ENCODE measurements at places on chromosomes 1 and 21.
A peak's percentile ranks its signal among the peaks of the same experiment; 100 is the strongest.

DNA sequence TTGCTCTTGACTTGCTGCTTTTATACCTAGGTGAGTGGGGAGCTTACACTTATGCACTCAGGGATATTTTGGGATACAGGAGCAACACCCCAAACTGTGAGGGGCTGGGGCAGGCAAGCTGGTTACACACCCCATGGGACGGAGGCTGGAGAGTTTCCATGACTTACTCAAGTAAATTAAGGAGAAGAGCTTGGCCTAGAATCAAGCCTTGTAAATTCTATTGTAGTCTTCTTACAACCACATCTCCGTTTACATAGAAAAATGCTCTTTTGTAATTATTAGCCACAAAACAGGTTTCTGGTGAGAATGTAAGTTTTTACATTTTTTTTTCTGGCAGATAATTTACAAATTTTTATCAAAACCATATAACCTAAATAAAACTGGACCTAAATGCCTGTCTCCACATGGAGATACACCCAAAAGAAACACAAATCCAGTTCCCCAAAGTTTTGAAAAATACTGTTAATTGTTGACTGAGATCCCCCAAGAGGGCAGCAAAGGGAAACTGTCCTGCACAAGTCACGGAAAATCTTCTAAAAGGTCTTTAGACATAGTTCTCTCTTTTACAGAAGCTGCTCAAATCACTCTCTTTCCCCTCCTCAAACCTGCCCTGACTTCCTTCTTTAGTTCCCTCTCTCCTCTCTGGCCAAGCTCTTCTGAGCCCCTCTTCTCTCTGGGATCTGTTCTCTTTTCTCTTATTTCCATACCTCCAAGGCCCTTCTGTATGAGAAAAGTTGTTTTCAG is 134.0 kb downstream of the HIVEP3 start:
- no peak for DNase-seq

DNA sequence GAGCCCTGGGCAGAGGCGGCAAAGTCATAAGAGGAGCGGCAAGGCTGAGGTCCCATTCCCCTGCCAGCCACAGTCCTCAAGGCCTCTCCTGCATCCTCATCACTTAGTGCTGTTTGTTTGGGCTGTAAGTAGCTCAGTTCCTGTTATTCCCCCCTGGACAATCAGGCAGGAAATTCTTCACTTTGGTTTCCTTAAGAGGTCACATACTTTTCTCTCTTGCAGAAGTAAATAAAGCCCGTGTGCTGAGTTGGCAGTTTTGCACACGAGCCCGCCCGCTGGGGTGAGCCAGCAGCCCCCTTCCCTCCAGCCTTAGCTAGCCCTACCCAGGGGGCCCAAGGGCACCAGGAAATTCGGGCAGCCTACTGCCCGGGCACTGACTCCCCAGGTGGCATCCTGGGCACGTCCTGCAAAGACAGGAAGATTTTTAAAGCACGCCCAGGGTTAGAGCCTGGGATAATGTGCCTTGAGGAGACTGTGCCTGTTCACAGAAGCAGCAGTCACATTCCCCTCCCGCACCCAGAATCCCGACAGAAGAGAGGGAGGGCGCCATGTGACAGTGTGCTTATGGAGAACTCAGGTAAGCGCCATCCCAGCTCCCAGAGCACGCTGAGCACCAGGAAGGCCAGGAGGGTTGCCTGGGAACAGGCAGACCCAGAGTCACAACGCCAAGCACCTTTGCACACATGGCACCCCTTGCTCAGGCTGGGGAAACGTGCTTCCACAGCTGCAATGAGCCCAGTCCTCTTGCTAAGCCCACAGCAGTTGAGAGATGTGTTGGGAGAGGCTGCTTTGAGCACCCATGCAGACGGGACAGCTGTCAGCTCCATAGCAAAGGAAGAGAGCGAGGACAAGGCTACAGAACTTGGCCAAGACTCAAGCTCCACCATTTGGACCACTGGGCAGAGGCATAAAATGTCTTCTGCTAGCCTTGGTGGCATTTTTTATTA is 144.5 kb upstream of the TMEM51 start:
- no peak for DNase-seq

DNA sequence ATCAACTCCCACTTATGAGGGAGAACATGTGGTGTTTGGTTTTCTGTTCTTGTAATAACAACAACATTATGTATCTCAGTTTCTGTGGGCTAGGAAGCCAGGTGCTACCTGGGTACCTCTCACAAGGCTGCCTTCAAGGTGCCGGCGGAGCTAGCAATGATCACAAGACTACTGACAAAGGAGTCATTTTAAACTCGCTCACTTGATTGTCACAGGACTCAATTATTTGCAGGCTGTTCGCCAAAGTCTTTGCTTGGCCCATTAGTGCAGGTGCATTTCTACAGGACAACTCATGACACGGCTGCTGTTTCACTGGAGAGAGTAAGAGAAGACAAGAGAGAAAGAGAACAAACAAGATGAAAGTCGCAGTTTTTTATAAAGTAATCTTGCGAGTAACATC is 1237.4 kb upstream of the TMPRSS15 start:
- DNase-seq = no peak

DNA sequence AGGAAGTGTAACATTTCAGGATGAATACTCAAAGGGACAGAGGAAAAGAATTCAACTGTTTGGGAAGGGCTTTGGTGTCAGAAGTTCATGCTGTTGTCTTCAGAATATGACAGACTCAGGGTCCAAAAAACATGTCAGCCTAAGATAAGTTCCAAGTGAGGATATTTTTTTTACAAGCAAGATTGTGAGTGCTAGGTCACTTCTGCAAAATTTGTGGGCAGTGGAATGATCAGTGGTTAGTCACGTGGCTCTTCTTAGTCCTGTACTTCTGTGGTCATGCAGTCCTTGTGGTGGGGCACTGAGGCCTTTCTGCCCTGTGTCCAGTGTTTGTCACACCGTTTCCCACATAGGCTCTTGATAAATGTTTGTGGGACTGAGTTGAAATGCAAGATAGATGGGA is 5.2 kb downstream of the RGL1 start:
- DNase-seq = no peak

GRCh38 chr1:209585672-209586071 is 2.2 kb downstream of the CAMK1G start:
- peak; percentile 74 for DNase-seq

DNA sequence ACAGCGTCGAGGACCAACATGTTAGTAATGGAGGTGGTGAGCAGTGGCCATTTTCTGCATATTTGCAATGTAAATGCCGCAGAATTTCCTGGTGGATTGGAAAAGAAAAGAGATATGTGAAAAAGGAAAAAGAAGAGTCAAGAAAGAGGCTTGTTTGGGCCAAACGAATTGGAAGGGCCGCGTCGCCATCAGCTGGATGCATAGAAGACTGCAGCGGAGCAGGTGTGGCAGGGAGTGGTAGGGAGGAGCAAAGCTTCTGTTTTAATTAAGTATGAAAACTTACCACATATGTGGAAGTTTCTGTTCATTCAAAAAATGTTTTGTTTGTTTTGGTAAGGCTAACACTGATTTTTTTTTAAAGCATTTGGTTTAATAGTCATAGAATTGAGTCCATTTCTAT is 690.7 kb downstream of the NCAM2 start:
- peak; percentile 44 for DNase-seq

DNA sequence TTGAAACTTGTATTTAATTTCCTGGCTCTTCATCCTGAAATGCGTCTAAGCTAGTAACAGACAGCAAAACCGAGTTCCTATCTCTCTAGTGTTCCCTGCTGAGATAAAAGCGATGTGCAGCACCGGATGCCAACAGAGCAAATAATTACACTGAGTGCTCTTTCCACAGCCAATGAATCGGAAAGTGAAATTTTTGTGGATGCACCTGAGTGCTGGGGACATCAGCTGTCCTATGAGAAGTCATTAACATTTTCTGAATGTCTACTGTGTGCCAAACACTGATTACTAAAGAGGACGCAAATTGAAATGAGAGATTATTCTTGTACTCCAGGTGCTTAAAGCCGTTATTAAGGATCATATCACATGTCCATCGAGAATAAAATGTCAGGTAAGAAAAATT is 278.0 kb downstream of the RGS7 start:
- no peak for DNase-seq

GRCh38 chr1:160104486-160104885 is 6.1 kb upstream of the IGSF8 start:
- no peak for DNase-seq

- no peak for DNase-seq
These were observed 775 bp upstream of the AIM2 start for GRCh38 chr1:159077120-159077961.

DNA sequence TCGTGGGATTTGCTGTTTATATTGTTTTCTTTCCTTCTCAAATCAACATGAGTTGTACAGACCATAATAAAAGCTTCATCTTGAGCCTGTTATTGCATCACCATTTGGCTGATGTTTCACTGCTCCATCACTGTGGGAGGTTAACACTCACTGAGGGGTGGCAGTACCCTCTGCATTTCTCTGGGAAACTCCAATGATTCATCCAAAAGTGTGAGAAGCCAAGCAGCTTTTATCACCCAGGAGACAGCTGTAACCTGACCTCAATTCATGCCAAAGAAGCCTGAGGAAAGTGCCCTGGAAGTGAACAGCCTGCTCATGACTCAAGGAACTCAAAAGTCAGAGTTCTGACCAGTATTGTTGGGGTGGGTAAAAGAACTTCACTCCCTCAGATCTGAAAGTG is 84.1 kb downstream of the GPR88 start:
- no peak for DNase-seq

GRCh38 chr1:105700723-105701122 is 1355.8 kb upstream of the PRMT6 start:
- no peak for DNase-seq

DNA sequence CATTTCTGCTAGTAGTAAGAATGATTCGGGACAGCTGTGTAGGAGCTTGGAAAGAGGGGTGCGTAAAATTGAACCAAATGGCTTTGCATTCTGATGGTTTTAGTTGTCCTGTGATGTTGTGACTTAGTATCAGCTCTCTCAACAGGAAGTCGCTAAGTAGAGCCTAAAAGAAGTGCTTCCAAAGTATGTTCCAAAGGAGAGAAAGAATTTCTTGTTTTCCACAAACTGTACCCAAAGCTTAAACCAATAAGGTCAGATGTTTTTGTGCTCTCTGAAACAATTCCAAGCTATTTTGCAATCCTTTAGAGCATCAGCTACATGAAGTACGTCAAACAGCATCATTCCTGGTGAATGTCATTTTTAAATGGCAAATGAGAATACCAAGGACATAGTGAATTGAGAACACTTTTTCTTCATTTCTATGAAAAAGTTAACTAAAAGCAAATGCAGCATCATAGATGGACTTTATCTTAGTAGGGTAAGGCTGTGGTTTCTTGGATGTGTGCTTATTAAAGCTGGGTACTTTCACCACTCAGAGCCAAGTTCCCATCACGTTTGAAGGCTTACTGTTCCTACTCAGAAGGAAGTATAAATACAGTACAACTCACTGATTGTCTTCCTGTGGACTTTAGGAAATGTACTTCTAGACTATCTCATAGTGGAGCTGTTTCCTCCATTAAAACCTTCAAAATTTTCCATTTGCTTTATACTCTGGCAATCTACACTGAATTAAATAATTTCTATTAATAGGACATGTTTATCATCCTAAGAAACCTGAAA is 148.6 kb downstream of the C1orf21 start:
- DNase-seq = no peak

- no peak for DNase-seq
These were observed 59.7 kb downstream of the ERICH3 start for GRCh38 chr1:74613894-74614293.

DNA sequence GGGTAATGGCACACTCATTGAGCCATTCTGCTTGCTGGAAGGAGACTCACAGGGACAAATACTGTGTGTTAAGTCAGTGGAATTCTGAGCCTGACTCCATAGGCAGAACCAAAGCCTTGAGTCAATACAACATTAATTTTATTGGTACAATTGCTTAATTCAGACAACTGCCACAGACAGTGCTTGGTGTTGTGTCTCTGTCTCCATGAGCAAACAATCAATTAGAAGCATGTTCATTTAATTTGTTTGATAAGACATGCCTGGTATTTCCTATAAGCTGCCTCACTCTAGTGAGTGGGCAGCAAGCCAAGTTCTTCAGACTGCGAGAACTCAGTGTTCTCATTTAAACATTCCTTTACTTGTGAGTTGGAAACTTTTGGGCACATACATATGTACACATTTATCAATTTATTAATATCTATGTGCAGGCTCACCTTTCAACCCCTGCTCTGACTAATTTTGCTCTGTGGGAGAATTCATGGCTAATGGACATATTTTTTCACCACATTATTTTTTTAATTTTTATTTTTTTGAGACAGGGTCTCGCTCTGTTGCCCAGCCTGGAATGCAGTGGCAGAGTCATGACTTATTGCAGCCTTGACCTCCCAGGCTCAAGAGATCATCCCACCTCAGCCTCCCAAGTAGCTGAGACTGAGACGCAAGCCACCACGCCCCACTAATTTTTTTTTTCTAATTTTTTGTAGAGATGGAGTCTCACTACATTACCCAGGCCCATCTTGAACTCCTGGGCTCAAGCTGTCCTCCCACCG is 4.5 kb upstream of the SRSF10 start:
- peak; percentile 61 for DNase-seq

DNA sequence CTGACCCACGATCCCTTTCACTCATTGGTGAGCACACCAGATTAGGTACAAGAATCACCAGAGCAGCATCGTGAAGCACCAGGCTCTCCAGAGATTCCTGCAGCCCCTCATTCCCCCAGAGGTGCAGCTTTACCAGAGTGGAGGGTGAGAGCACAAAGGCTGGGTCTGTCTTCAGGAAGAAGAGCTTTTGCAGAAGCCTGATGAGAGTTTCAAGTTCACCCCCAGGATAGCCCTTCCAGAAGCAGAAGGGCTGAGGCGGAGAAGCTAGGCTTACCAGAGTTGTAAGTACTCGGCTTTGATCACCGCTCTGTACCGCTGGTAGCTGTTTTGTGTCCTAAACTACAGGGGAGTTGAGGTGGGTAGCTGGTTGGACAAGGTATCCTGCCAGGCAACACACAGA is 3.1 kb downstream of the TSSK3 start:
- no peak for DNase-seq

- DNase-seq = no peak
These were observed 218.1 kb downstream of the FMN2 start for GRCh38 chr1:240309769-240310168.

GRCh38 chr1:35477870-35478269 is 79.3 kb downstream of the KIAA0319L start:
- no peak for DNase-seq

DNA sequence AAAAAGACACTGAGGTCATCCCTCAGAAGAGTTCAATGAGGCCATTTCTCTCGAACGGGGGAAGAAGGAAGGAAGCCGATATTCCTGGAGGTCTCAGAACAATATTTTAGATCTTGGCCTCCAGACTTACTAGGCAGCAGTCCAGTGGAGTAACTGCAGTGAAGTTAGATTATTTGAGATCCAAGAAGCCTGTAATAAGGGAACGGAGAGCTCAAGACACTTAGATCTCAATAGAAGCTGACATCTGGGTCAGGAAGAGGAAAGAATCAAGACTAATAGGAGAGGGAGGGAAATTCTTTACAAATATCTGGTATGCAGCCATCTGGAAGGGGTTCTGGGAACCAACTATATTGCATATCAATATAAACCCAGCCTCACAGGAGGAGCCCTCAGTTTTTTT is 13.6 kb upstream of the ENAH start:
- DNase-seq = no peak

DNA sequence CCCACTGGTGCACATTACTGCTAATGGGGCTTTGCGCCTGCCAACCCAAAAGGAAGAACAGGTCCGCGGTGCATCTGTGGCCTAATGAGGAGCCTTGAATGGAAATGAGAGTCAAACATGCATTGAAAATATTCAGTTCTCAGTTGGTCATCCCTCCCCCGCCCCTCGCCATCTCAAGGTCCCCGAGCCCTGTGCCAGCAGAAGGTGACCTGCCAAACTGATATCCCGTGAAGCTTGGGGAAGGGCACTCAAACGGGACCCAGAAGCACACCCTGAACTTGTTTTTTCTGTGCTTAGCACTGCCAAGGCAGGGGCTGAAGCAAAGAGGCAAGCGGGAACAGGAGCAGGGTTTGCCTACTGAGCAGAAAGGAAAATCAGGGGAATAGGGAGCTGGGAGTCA is 67.9 kb upstream of the ZNF648 start:
- peak; percentile 60 for DNase-seq
